ENCODE measurements at places on chromosomes 1 and 21.

GRCh38 chr1:20867062-20867461, 80.0 kb upstream of the HP1BP3 start:
- DNase-seq: no peak

DNA sequence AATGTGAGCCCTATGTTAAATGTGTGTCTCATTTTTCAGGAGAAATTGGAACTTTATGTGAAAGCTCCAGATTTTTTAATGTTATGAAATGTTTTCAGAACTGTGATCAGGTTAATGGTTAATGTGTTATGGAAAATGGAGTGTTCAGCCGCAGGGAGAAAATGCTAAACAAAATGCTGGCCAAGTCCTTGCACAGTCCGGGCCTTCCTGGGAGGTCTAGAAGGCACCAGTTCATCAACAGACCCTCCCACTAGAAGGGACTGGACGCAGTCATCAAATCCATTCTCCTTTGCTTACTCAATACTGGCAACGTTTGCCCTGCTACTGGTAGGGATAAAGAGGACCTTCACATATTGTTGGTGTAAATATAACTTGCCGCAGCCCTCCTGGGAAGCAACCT, 43.4 kb downstream of the VWA5B1 start:
- no peak for DNase-seq

GRCh38 chr1:212618466-212619210, 10.1 kb downstream of the ATF3 start:
- no peak for DNase-seq

DNA sequence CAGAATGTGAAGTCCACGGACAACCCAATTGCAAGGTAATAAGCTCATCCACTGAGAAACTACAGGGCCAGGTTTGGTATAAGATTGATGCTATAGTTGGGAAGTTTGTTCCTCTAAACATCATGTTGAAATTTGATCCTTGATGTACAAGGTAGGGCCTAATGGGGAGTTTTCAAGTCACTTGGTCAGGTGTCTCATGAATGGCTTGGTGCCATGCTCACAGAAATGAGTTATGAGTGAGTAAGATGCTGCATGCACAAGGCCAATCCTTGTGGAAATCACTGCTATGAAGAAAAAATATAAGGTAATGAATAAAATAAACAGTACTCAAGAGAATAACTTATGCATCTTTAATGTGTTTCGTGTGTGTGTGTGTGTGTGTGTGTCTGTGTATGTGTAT, 1891.2 kb downstream of the NCAM2 start:
- DNase-seq: no peak

- DNase-seq: no peak
Observed at GRCh38 chr1:229131243-229132105, 139.4 kb upstream of the RAB4A start.
